ENCODE measurements at places on chromosomes 6 and 20. TPM values are rescaled to one million over a fixed set of nuclear protein-coding genes. Genes with fewer than 3 reads are reported as not detected.

The PBOV1 gene
- polyA plus RNA-seq, result 0.13 TPM

GRCh38 chr6:47059216-47059885 lies 17.2 kb upstream of the ADGRF1 start:
- DNase-seq, result no peak

DNA sequence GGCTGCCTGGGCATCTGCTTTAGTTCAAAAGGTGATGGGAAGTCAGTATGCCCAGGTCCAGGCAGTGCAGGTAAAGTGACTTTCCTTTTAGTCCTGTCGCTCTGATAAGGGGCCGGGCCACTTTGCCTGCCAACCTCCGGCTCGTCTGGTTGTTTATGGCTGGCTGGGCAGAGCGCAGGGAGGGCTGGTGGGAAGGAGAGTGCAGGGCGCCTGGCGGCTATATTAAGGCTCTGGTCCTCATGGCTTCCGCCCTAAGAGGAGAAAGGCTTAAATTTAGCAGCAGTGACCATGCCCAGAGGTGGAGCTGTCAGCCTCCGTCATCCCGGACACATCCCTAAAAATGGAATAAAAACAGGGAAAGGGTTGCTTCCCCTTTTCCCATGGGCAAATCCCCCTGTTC lies 14.6 kb downstream of the GATA5 start:
- no peak for DNase-seq

GRCh38 chr6:54617730-54618129 lies 228.8 kb upstream of the FAM83B start:
- no peak for DNase-seq

The FKBP1A gene
- polyA plus RNA-seq, result 362 TPM

- no peak for DNase-seq
Observed at GRCh38 chr20:44843876-44844275, 33.5 kb upstream of the RIMS4 start.

The BPIFB4 gene
- polyA plus RNA-seq, result not detected

The OPRL1 gene
- polyA plus RNA-seq, result 1.1 TPM

GRCh38 chr20:43508106-43508505 lies 609 bp downstream of the L3MBTL1 start:
- no peak for DNase-seq

The UNC5CL gene
- 8.4 TPM for polyA plus RNA-seq

DNA sequence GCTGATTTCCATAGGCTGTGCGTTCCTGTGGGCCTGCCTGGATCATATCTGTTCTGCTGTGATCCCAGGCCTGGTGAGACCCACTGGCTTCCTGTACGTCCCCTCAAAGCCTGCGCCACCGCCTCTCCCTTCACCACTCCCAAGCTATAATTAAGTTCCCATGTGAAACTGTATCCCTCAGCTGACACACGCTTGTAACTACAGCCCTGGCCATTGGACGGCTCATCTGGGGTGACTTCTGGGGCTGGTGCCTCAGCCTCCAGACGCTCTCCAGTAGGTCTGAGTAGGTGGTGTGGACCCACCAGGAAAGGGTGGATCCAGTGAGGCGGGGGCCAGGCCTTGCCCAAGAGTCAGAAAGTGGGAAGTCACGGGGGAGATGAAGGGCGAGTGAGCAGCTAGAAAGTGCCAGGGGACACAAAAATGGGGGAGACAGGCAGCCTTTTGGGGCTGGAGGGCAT lies 21.0 kb downstream of the PPARD start:
- peak; percentile 62 for DNase-seq

DNA sequence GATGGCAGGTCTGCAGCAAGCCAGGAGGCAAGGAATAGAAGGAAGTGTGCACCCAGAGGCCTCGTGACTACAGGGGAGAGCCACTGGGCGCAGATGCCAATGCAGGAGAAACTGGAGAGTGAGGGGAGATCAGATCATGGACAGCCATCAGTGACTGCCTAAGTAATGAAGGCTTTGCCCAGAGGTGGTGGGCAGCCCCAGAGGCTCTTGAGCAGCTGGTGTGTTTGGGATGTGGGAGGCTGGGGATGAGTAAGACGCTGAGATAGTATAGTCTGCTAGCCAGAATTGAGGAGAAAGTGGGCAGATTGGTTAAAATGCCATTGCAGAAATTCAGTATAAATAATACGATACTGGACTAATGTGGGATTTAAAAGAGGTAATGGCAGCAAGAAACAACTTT lies 111.9 kb downstream of the MAP3K4 start:
- no peak for DNase-seq

DNA sequence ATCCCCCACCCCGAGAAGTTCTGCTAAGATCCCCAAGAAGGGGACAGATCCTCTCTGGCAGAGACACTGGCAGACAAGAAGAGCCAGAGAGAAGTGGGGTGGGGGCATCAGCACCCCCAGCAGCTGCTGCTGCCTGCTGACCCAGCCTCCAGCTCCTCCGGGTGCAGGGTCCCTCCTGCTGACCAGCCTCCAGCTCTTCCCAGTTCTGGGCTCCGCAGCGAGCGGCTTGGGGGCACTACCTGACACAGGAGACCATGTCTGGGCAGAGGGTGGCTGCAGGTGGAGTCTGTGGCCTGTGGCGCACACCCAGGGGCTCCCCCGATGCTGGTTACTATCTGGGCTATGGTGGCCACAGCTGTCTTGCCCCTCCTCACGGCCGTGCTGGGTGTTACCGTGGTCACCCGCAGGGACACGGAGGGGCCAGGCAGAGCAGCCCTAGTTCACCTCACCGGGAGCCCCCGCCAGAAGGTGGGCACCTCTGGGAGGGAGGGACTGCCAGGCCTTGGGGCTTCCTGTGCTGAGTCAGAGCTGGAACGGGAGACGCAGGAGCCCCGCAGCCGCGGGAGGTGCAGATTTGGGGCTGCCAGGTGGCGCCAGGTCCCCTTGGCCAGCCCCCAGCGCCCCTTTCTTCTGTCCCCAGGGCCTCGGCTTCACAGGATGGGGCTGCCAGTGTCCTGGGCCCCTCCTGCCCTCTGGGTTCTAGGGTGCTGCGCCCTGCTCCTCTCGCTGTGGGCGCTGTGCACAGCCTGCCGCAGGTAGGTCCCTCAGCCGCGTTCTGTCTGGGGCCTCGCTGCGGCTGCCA lies 630 bp downstream of the LIME1 start:
- no peak for DNase-seq

DNA sequence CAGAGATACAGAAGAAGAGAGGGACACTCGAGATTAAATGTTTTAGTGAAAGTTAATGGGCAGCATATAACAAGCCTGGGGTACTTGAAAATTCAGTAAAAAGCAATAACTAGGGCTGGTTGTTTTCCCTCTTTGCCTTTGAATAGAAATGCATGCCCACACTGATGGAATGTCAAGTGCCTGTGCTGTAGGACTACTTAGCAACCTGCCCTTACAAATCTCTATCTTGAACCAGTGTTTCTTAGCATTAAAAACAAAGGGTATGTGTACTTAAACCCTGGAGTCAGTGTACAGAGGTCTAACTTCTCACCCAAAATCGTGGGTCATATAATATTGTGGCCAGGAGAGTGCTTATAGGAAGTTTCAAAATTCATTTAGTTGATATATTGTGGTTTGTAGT lies 37.1 kb downstream of the RNF144B start:
- no peak for DNase-seq

The STX11 gene
- 0.27 TPM for polyA plus RNA-seq

The TXLNB gene
- 2.7 TPM for polyA plus RNA-seq

DNA sequence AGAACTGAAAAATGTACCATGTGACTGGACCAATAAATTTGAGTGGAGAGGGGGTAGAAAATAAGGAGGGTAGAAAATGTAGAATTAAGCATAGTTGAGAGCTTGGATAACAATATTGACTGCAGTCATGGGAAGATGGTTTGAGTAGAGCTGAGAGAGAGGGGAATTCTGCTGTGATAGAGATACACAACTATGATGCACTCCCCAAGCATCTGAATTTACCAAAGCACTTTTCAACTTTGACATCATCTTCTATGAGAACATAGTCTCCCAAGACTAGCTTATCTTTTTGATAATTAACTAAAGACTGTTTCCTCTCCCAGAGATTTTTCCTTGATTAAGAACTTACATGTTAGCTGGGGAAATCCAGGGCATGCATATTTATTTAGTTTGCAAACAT lies 103.1 kb downstream of the TNFRSF21 start:
- no peak for DNase-seq

The CALHM6 gene
- polyA plus RNA-seq, result 3.6 TPM

DNA sequence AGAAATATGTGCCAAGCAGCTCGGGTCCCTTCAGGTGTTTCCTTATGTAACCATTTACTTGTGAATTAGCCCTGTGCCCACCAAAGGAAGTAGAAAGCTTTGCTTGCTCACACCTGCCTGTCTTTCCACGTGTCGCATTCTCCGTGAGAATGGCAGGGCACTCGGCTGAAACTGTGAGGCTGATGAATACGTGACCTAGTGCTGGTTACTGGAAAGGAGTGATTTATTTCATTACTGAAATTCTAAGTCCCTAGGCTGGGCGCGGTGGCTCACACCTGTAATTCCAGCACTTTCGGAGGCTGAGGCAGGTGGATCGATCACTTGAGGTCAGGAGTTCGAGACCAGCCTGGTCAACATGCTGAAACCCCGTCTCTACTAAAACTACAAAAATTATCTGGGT lies 45.9 kb upstream of the TULP1 start:
- DNase-seq, result no peak

DNA sequence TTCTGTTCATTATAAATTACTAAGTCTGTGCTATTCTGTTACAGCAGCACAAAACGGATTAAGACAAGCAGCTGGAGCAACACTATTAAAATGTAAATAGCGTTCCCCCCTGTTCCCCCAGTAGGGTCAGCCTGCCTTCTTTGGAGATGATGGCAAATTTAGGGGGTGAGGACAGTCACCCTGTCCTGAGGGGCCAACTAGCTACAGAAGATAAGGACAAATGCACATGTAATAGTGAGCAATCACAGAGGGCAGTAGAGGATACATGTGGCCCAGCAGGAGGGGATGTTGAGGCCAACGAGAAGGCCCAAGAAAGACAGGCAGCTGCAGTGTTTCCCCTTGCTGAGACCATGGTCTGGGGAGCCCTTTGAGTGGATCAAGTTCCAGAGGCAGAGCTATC lies 266.7 kb upstream of the CDYL start:
- DNase-seq, result no peak

DNA sequence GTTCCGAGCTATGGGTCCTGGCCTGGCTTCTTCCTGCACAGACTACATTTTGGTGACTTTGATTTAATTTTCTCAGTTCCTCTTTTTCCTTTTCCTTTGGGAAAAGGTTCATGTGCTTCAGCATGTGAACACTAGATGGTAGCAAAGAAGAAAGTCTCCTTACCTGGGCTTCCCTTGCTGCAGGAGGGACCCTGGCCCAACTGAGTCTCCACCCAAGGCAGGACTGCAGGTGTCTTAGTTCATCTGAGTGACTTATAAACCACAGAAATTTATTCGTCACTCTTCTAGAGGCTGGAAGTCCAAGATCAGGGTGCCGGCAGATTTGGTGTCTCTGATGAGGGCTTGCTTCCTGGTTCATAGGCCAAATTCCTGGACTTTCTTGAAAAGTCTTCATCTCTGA lies 163.2 kb downstream of the SYCP2 start:
- DNase-seq, result no peak

GRCh38 chr6:125346201-125346925 lies 44.6 kb upstream of the HDDC2 start:
- peak; percentile 30 for DNase-seq

GRCh38 chr6:53926505-53926904 lies 131.7 kb downstream of the LRRC1 start:
- no peak for DNase-seq

Measured in left kidney (tissue), 8 donors.